ENCODE measurements at places on chromosomes 5 and 9.

- peak; percentile 84 for DNase-seq
Measured at GRCh38 chr5:140018517-140018916, 24.6 kb downstream of the NRG2 start.

- DNase-seq: no peak
Measured at GRCh38 chr9:8558176-8558575, 758.6 kb upstream of the DMAC1 start.

- no peak for DNase-seq
Measured at GRCh38 chr9:136023410-136024225, 62.4 kb upstream of the UBAC1 start.

DNA sequence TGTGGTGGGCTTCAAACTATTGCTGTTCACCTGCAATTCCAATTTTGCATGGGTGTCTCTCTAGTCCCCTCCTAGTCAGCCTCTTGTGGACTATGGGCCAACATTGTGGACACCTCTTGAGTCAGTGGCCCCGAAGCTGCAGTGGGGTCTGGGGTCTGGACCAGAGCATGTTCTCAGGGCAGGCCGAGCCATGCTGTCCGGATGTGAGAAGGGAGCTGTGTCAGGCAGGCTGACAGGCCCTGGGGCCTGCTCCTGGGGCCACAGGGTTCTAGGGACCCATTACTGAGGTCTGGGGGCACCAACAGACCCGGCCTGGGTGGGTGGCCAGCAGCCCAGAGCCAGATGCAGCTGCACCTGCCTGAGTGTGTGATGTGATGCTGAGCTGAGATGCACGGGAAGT, 16.5 kb upstream of the IRX4 start:
- DNase-seq: no peak

GRCh38 chr5:134092875-134093274, 21.6 kb upstream of the TCF7 start:
- DNase-seq: no peak

- DNase-seq: no peak
Measured at GRCh38 chr5:15233566-15233965, 266.4 kb upstream of the FBXL7 start.

DNA sequence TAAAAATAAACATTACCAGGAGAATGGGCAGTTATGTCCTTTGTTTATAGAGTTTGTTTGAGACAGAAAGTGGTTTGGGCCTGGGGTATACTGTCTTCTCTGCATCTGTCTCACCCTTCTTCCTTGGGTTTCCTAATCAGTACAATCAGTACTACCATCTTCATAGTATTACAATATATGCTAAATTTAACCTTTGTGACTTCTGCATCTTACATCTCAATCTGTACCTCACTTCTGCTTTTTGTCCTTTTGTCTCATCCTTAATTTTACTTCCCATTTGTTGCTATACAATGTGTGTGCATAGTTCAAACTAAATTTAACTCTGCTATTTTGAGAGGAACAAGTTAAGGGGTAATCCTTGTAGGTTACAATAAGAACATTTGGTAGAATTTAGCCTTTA, 19.6 kb downstream of the FBXO38 start:
- no peak for DNase-seq

GRCh38 chr5:116614603-116614920, 39.9 kb upstream of the SEMA6A start:
- no peak for DNase-seq

DNA sequence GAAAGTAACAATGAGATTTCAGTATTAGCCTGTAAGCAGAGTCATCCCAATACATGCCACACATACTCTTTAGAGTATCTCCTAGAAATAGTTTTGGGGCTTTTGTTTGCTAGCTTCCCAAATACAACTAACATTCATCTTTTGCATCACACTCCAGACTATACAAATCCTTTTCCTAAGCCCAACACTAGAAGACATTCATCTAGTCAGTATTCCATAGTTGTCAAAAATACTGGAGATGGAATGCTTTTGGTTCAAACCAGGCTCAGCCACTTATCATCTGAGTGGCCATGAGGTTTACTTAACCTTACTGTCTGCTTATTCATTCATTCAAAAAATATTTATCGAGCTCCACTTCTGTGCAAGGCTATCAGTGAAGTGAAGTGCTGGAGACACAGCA, 205.1 kb upstream of the SGCD start:
- no peak for DNase-seq

- no peak for DNase-seq
Measured at GRCh38 chr5:151733358-151734063, 24.9 kb downstream of the ATOX1 start.

DNA sequence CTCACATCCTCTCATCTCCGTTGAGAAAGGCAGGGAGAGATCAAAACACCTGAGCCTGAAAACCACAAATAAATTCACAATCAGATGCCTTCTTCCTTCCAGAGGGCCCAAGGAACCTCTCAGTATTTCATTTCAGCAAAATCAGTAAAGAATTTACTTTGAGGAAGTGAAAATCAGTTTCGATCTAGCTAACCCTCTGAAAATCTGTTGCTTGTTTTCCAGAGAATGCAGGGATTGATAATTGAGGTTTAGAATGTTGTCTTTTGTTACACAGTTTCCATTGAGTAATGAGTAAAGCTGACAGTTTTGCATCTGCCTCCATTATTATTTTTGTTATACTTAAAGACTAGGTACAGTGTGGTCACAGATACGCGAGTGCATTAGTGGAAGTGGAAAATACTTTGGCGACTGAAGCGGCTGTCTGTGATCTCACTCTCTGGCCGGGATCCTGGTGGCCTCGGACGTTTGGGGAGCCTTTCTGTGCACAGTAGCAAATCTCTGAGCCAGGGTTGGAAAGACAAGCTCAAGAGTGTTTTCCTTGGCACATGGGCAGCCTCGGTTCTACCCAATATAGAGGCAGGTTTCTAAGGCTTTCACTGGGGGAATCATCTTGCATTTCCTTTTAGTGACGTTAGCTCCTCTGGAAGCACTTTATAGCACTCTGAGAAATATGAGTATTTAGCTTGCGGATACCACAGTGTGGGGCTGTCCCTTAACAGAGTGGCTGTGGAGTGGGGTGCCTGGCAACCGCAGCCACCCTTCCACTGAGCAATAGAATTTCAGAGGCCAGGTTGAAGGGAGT, 32.2 kb upstream of the ANGPTL2 start:
- DNase-seq: peak; percentile 93

GRCh38 chr9:93578844-93579243, 2.5 kb downstream of the PHF2 start:
- no peak for DNase-seq

DNA sequence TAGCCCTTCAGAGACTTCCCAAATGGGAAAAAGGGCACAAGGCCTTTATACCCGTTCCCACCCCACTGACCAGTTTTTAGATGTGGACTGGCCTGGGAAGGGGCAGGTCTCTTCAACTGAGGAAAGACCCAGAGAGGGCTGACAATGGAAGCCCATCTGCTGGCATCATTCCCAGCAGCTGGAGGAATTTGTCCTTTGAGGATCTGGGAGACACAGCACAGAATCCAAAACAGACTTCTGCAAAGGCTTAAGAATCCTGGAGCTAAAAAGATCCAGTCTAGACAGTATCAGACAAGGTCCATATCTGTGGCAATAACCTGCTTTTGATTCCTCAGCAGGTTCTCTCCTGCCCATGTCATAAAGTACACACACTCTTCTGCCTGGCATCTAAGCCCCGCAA, 329.2 kb downstream of the TMEM167A start:
- DNase-seq: no peak

DNA sequence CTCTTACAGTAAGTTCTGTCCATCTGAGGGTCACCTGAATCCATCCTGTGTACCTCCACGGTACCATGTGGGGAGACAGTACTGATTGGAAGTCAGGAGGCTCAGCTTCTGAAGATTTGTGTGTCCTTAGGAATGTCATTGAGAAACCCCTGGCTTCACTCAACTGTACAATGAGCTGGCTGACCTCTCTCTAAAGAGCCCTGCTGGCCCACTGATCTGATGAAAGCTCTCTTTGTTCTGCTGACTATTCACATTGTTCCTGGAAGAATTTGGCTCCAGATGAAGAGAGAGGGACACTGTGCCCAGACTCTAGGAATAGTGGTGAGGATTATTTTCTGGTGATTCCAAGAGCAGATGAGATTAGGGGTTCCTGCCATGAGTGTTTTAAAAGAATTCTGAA, 141.2 kb downstream of the LURAP1L start:
- DNase-seq: no peak

Measured in esophagus muscularis mucosa (tissue), 4 donors.